ENCODE measurements at places on chromosomes 5 and 9. TPM values are rescaled to one million over a fixed set of nuclear protein-coding genes. Genes with fewer than 3 reads are reported as not detected.

DNA sequence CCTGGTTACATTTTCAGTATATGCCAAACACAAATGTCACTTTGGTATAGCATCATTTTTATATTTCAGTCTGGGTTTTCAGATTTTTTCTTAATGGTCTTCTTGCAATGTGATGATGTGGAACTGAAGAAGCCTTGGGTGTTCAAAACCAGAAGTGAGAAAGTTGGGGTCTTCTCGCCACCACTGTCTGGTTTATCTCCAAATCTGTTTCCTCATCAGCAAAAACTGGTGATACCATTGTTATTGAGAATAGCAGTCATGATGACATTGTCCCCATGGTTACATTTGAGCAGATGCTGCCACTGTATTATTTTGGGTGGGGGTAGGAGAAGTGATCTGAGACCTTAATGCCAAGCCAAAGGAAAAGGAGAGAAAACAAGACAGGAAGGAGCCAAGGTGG is 85.9 kb upstream of the MAP3K1 start:
- no peak for DNase-seq

The SLC36A2 gene
- 6.2 TPM for polyA plus RNA-seq

The TMEM171 gene
- 5.3 TPM for polyA plus RNA-seq

The GLDC gene
- polyA plus RNA-seq: 22.2 TPM

DNA sequence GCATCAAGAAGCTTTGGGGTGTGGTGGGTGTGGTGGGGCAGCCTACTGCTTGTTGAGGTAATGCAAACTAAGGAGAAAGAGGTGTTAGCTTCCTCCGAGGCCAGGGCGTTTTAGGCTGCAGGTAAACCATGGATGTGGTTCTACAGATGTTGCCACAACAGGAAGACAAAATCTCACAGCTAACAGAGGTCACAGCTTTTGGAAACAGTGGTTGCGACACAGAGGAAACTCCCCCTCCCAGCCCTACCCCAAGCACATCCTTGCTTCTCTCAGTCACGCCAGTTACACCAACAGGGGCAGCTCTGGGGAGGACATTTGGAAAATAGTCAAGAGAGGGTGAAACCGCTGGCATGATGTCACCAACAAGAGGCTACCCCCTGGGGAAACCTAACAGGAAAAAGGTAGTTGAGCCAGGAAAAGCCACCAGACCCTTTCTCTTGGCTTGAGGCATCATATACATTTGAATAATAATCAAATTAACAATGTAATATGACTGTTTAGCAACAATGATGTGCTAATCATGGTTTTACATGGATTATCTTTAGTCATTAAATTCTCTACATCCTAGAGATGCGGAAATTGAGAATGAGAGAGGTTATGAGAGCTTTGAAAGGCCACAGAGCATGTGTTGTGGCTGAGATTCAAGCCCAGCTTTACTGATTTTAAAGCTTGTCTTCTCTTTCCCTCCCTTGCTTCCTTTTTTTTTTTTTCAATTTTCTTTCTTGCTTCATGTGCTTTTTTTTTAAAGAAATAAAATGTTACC is 82.2 kb upstream of the IL12B start:
- no peak for DNase-seq

GRCh38 chr9:120402741-120403542 is 177.0 kb downstream of the CDK5RAP2 start:
- DNase-seq: no peak

The NUTM2G gene
- 0.85 TPM for polyA plus RNA-seq

GRCh38 chr9:90842996-90843395 is 41.4 kb downstream of the SYK start:
- no peak for DNase-seq

DNA sequence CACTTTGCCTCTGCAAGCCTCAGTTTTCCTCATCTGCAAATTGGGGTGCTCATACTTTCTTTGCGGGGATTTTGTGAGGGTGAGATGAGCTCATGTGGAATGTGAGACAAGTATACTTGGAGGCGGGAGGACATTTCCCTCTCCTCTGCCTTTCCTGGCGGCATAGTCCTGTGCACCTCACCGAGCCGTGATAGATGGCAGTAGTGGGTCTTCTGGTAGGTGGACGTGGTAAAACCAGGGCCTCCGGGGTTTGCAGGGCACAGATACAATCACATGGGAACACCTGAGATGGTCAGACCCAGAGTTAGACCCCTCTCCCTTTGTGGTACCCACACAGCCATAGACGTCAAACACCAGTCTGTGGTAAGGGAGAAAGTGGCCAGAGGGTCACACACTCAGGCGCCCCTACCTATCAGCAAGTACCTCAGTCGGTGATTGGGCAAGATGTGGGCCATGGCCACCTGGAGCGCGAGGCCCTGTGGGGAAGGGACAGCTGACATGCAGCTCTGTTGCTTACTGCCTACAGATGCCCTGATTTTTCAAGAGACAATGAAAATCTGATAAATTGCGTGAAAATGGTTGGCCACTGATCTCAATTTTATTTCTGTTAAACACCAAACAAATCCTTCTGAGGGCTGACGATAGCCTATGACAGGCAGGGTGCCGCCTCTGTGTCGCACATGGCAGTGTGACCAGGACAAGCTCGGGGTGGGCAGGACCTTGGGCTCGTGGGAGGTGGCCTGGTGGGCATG is 9.9 kb downstream of the ERGIC1 start:
- no peak for DNase-seq

Measured in right renal cortex interstitium (tissue), 3 donors.